ENCODE measurements at places on chromosomes 12 and 14.

- no peak for DNase-seq
Measured at GRCh38 chr12:65609359-65609771, 214.9 kb upstream of the HMGA2 start.

- DNase-seq, result no peak
Measured at GRCh38 chr14:54785136-54785777, 117.4 kb downstream of the GCH1 start.

GRCh38 chr12:31210541-31210940 is 115.4 kb downstream of the SINHCAF start:
- peak; percentile 37 for DNase-seq

GRCh38 chr12:108519558-108519957 is 4.5 kb downstream of the FICD start:
- DNase-seq, result no peak

GRCh38 chr14:61444215-61444768 is 122.9 kb downstream of the PRKCH start:
- DNase-seq, result peak; percentile 75

DNA sequence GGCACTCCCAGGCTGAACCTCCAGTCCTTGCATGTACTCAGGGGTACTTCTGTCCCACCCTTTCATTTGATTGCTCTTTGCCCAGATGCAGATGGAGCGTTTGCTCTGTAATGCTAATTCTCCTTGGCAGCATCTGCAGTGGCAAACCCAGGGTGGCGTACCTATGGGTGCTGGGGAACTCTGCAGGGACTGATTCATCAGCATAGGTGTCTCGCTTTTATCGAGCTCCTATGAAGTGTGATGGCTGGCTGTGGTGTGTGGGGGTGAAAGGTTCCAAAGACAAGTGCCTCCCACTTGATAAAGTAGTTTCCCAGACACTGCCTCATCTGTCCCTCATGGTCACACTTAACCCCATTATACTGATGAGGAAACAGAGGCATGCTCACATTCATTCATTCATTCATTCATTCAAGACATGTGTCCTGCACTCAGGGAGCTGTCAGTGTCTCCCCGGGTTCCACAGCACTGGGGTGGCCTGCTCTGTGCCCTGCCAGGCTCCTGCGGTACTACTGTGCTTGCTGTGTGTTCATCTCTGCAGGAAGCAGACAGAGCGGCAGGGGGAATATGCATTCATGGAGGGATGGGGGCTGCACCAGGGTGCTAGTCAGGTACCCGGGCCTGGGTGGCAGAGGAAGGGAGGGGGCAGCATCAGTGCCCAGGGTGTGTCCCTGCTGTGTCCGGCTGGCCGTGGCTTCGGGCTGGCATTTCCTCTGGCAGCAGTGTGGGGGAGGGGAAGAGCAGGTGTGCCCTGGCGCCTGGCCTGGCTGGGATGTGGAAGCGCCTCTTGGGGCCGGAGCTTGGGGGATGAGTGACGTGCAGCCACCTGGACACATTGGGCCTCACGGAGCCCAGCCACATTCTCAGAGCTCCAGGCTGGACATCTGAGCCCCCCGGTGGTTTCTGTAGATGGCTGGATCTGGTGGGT is 110.9 kb downstream of the TSPAN9 start:
- DNase-seq, result no peak

DNA sequence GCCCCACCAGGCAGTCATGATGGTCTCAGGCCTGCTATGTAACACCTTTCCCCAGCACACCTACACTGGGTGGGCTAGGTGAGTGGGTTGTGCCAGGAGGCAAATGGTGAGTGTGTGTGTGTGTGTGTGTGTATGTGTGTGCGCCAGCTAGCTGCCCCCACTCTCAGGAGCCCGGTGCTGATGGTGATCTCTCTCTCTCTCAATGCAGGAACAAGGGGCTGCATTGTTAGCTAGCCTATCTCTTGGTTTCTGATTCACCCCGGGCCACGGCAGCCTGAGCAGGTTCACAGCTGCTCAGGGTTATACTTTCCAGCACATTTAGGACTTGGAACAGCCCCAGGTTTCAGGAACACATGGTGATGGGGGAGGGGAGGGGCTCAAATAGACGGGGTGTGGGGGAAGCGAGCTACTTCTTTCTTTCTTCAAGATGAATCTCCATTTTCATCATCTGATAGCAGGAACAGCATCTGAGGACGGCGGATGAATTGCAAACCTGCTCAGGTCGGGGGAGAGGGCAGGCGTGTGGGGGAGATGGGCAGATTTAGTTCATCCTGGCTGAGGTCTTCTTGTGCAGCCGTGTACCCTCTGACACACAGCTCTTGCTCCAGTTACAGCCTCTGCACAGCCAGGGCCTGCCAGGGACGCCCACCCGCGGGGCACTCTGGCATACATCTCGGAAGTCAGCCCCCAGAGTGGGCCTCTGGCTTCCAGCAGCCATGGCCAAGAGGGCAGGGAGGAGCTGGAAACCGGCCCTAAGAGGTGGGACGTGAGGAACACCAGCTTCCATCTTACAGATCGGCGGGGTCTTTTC is 137.6 kb downstream of the ZFP36L1 start:
- no peak for DNase-seq

- DNase-seq, result no peak
Measured at GRCh38 chr12:113263431-113263963, 42.2 kb downstream of the TPCN1 start.

GRCh38 chr14:31842899-31843298 is 234.2 kb upstream of the ARHGAP5 start:
- DNase-seq, result no peak

- DNase-seq, result no peak
Measured at GRCh38 chr12:64102339-64102738, 119.8 kb downstream of the KICS2 start.

- peak; percentile 14 for DNase-seq
Measured at GRCh38 chr14:74763803-74764531, 851 bp downstream of the YLPM1 start.

- no peak for DNase-seq
Measured at GRCh38 chr12:27551172-27551840, 27.3 kb downstream of the PPFIBP1 start.

DNA sequence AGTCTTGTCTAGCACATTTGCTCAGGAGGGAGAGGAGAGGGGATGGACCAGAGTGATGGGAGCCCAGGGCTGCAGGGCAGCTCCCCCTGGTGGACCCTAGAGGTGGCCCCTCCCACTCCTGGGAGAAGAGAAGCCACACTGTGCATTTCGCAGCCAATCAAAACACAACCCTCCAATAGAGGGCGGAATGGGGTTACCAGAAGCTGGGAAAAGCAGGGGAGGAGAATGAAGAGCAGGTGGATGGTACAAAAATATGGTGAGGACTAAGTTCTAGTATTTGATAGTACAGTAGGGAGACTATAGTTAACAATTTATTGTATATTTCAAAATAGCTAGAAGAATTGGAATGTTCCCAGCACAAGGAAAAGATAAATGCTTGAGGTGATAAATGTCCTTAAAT is 23.6 kb downstream of the VASH1 start:
- DNase-seq, result peak; percentile 90

GRCh38 chr12:23399402-23399933 is 550.0 kb downstream of the SOX5 start:
- no peak for DNase-seq

DNA sequence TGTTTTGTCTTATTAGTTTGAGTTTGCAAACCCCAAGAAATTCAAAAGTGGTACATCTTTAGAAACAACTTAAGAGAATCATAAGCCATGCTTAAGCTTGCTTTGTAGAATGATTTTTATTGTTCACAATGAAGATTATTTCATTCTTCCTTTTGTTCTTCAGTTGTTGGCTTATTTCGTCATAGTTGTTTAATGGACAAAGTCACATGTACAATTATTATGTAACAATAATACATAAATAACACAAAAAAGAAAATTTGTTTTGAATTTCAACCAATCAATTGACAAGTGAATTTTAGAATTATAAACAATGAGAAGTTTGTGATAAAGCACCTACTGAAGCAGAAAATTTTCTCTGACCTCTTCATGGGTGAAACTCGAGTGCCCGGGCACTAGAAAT is 111.8 kb upstream of the IGF1 start:
- no peak for DNase-seq

DNA sequence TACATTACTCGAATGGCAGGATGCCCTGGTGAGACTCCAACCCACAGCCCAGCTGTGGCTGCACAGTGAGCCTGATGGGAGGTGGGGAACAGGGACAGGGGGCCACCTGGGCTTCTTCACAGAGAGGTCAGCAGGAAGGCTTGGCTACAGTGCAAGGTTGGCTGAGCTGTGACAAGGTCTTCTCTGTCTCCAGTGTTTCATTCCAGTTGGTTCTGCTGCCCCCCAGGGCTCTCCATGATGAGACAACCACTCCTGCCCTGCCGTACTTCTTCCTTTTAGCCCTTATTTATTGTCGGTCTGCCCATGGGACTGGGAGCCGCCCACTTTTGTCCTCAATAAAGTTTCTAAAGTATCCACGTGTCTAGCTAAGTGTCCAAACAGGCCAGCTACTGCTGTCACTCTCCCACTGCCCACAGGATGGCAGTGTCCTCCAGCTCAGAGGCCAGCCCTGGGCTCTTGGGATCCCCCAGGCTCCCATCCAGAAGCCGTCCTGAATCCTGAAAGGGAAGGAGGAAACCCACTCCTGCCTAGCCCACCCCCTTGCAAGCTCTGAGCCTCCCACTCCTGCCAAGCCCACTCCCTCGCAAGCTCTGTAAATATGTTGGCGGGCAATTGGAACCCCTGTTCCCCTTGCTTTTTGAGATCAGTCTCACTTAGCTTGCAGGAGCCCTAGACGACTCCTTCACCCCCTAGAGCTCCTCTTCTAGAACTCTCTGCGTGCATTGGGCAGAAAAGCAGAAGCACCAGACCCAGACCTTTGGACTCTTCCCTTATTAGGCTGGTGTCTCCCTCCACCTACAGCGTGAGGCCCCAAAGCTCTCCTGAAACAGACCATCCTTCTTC is 5.4 kb downstream of the C1QL4 start:
- DNase-seq, result peak; percentile 65

DNA sequence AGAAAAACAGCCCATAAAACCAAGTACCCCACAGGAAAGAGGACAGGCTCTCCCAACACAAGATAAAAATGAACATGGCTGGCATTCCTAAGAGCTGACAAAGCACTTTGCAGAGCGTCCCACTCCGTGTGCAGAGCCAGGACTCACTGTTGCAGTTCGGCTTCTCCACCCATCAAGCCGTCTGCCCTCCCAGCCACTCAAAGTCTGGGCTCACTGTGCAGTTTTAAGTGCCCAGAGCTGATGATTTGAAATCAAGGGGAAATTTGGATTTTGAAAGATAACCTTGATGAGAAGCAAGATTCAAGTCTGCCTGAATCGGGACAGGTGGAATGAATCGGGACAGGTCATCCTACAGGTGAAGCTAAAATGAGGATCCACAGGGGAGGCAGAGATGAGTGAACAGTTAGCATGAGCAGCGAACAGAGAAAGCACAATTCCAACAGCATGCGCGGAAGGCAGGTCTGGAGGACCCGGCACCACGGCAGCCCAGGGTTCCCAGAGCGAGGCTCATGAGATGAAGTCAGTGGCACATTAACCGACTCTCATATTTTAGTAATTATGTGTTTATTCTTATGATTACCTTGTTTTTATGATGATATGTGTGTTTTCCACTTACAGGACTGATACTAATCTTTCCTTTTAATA is 39.8 kb upstream of the GPR68 start:
- no peak for DNase-seq

DNA sequence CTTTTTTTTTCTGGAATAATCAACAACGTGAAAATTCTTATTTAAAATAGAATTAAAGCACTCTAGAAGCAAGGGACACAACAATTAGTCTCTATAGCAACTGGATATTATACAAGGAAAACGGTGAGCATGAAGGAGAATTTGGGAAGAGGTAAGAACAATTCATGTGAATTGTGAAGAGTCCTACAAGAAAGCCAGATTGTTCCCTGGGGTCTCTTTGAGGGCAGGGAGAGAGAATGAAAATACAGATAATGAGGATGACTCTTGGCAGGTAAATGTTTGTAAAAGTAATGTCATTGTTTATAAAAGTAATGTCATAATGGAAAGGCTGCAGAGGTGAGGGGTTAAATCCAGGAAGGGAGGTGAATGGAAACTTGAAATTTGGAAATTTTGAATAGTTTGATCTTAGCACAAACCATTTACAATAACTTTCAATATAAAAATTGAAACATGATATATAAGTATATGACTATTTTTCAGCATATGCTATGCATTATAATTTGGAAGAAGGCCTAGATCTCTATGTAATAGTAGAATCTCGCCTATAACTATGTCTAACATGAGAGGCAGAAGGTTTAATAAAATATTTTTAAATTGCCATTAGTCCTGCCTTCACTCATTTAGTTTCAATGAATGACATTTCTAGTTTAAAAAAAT is 378.8 kb upstream of the DCN start:
- no peak for DNase-seq

DNA sequence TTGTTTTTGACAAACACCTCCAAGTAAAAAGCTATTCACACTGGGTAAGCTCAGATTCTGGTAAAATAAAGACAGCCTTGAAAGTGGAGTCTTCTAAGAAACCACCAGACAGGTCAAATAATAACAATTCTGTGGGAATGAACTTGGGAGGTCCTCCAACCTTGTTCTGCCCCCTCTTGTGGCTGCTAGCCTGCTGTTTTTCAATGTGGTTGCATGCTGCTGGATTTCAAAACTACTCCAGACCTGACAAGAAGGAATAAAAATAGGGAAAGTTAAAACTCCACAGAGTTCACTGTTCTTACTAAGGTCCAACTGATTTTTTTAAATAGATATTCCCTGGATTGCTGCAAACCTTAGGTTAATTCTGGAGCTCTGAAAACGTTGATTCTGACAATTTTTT is 32.2 kb upstream of the RIN3 start:
- DNase-seq, result no peak

- DNase-seq, result no peak
Measured at GRCh38 chr14:93318927-93319326, 13.9 kb downstream of the BTBD7 start.

- DNase-seq, result no peak
Measured at GRCh38 chr14:20278414-20278813, 27.3 kb downstream of the TTC5 start.

GRCh38 chr14:97074856-97075255 is 277.7 kb downstream of the VRK1 start:
- no peak for DNase-seq

GRCh38 chr12:109639151-109639872 is 65.7 kb downstream of the MVK start:
- DNase-seq, result no peak

DNA sequence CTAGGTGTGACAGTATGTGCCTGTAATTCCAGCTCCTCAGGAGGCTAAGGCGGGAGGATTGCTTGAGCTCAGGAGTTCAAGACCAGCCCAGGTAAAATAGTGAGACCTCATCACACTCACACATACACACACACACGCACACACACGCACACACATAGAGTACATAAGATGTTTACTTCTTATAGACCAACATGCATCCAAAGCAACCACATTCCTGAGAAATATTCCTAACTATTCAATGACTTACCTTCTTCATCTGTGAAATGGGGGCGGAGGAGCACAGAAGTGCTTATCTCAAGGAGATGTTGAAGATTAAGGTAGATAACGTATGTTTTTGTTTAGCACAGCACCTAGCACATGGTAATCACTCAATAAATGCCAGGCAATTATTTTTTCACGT is 6.4 kb downstream of the NDUFA12 start:
- no peak for DNase-seq

DNA sequence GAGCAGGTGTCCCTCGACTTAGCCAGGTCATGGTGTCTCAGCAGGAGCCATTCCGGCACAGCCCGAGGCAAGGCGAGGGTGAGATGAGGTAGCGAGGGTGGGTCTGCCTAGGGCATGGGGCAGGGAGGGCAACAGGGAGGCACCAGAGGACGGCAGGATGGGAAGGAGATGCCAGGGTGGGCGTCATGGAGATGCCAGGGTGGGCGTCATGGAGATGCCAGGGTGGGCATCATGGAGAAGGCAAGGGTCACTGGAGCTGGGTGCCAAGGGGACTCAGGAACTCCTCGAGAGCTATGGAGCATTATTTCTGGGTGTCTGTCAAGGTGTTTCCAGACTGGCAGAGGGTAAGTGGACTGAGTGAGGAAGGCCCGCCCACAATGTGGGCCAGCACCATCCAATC is 7.4 kb downstream of the DEGS2 start:
- no peak for DNase-seq
